ENCODE measurements at places on chromosomes 16 and 17. TPM values are rescaled to one million over a fixed set of nuclear protein-coding genes. Genes with fewer than 3 reads are reported as not detected.

The LHX1 gene
- total RNA-seq = 0.18 TPM

- peaks cover 17% of the 10 kb centered on the region for H3K27me3 ChIP-seq
- DNase-seq = peak; percentile 68
- peaks cover 17% of the 10 kb centered on the region for H3K4me1 ChIP-seq
- H3K4me3 ChIP-seq = peak within 1 kb of the TSS; percentile 75
- peak within 1 kb of the TSS; percentile 23 for H3K27ac ChIP-seq
These were observed at the start of gene SDR42E1 for GRCh38 chr16:82011199-82011641. TSS of gene SDR42E1 (minus strand) at chr16:82011470. CDS start at chr16:82000858, 10,612 bp downstream.

- no peak for DNase-seq
- no peaks in the 10 kb centered on the region for H3K36me3 ChIP-seq
- peaks cover 27% of the 10 kb centered on the region for H3K27me3 ChIP-seq
- no peak overlapping the region for H3K4me3 ChIP-seq
These were observed 4.7 kb upstream of the SMTNL2 start for GRCh38 chr17:4579678-4580077.

The SCNN1B gene
- total RNA-seq = not detected

- H3K27me3 ChIP-seq = no peaks in the 10 kb centered on the region
- H3K4me3 ChIP-seq = no peak overlapping the region
- no peak overlapping the region for H3K27ac ChIP-seq
- DNase-seq = no peak
These were observed 15.7 kb downstream of the ETV4 start for GRCh38 chr17:43530288-43531081.

DNA sequence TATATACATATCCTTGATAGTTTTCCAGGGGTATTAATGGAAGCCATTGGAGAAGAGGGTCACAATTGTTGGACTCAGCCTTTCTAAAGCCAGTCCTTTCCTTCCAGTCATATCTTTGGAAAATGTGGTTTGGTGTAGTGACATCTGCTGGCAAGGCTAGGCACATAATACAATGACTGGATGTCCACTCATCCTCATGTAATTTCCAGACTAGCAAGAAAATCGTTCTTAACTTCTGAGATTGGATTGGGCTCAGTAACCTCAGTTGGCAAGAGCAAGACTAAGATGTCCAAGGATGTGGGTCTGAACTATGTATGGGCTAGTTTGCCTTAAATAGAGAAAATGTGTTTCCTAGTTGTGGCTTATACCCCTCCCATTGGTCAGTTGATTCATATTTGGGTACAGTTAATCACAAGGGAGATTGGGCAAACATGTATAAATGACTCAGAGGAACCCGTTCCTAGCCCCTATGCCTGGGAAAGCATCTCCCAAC is 8.7 kb upstream of the KAT7 start:
- H3K4me1 ChIP-seq = peaks cover 18% of the 10 kb centered on the region
- H3K4me3 ChIP-seq = no peak overlapping the region
- H3K27ac ChIP-seq = no peak overlapping the region

The HOXB4 gene
- 6.2 TPM for total RNA-seq

The NTN1 gene
- total RNA-seq = not detected

DNA sequence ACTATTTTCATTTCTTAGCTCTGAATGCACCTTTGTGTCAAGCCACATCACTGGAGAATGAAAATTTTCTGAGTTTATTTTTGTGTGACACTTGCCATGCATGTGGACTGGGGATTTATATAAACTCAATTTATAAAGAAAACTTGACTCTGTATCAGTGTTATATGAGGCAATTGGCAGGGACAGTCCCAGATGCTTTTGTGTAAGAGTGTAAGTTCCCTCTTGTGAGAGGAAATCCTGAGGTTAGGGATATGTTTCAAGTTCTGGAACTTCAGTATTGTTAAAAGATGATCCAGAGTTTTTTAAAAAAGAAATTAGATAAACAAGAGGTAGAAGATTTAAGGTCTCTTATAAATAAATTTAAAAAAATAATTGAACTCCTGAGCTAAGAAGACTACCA is 10.9 kb upstream of the CCL8 start:
- H3K27me3 ChIP-seq = peaks cover 35% of the 10 kb centered on the region
- H3K4me3 ChIP-seq = no peak overlapping the region
- H3K4me1 ChIP-seq = peaks cover 7% of the 10 kb centered on the region
- H3K27ac ChIP-seq = no peak overlapping the region
- DNase-seq = no peak

DNA sequence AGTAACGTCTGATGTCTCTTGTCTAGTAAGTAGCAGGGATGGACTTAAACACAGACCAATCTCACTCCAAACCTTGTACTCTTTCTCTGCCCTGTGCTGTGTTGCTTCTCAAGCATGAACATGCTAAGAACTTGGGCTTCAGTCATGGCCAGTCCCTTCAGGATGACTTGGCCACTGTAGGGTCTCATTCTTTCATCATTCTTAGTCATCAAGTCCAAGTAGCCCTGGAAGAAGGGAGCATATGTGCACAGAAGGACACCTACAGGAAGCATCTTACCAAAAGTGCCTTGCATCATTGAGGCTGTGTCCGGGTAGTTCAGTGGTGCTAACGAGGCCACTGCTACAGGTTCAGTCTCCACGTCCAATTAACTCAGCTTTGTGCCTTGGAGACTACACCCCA is 80.7 kb downstream of the CDK5R1 start:
- H3K4me1 ChIP-seq = peaks cover 31% of the 10 kb centered on the region
- no peaks in the 10 kb centered on the region for H3K27me3 ChIP-seq
- no peaks in the 10 kb centered on the region for H3K36me3 ChIP-seq
- no peak overlapping the region for H3K4me3 ChIP-seq
- no peak for DNase-seq

The TNP2 gene
- not detected for total RNA-seq

GRCh38 chr16:530111-530817 is 2.8 kb downstream of the CAPN15 start:
- peaks cover 37% of the 10 kb centered on the region for H3K4me1 ChIP-seq
- peaks cover 21% of the 10 kb centered on the region for H3K36me3 ChIP-seq
- H3K27ac ChIP-seq = peak overlapping the region; percentile 68
- no peaks in the 10 kb centered on the region for H3K27me3 ChIP-seq
- DNase-seq = no peak

DNA sequence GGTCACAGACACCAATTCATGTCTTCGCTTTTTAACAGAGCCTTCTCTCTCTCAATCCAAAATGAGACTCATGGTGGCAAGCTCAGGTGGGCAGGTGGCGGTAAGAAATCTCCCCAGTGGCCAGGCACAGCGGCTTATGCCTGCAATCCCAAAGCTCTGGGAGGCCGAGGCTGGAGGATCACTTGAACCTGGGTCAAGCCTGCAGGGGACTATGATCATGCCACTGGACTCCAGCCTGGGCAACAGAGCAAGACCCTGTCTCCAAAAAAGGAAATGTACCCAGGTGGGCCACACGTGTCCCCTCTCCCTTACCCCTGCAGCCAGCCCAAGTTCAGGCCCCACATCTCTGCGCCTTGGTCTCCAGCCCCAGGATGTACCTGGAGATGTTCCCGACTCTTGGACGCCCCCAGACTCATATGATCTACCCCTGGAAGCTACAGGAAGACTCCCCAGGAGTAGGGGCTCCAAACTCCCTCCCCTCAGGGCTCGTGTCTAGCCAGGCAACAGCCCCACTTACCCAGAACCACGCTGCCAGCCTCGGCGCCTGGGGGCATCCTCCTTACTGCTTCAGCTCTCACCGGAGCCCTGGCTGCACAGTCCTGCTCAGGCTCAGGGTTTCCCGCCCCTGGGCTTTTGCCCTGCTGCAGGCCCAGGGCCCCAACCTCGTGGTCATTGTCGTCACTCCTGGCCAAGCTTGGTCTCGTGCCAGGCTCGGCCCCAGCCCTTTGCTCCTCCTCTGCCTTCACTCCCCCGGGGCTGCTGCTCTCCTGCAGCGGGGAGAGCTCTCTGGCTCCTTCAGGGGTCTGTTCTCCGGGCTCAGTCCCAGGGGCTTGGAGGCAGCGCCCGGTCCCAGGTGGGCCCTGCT is 16.2 kb downstream of the MYLK3 start:
- H3K4me1 ChIP-seq = no peaks in the 10 kb centered on the region
- H3K27ac ChIP-seq = no peak overlapping the region
- no peak overlapping the region for H3K4me3 ChIP-seq
- no peaks in the 10 kb centered on the region for H3K36me3 ChIP-seq

GRCh38 chr17:2802574-2802973 is 6.3 kb downstream of the RAP1GAP2 start:
- H3K4me1 ChIP-seq = peaks cover 46% of the 10 kb centered on the region
- H3K36me3 ChIP-seq = peaks cover 70% of the 10 kb centered on the region
- H3K27me3 ChIP-seq = peaks cover 9% of the 10 kb centered on the region

GRCh38 chr16:57186872-57187854 is 1.0 kb downstream of the RSPRY1 start:
- H3K4me1 ChIP-seq = peaks cover 43% of the 10 kb centered on the region
- DNase-seq = peak; percentile 32
- H3K27me3 ChIP-seq = no peaks in the 10 kb centered on the region
